GM10248 (cell line): ENCODE measurements at places on chromosomes 7 and 10.

DNA sequence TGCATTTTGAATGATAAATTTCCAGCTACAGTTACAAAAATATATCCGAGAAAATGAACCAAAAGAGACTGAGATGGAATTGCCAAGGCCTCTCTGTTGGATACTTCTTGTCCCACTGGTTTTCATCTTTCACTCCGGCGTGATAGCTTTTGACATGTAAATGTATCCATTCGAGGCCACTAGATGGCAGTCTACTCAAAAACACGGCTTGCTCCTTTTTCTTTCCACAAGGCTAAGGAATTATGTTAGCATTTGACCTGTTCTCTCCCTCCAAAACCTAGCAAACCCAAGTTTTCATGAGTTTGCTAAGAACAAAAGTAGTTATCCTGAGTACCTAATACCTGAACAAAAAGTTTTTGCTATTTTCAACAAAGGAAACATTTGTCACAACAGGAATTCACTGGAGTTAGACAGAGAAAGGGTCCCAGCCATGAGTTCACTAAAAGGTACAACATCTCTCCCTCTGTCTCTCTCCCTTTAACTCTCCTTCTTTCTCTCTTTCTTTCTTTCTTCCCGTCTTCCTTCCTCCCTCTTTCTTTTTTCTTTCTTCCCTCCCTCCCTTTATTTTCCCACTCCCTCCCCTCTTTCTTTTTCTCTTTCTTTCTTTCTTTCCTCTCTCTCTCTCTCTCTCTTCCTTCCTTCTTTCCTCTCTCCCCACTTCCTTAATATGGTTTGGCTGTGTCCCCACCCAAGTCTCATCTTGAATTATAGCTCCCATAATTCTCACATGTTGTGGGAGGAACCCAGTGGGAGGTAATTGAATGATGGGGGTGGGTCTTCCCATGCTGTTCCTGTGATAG lies 207.9 kb upstream of the MYO3A start:
- peak; percentile 38 for DNase-seq

DNA sequence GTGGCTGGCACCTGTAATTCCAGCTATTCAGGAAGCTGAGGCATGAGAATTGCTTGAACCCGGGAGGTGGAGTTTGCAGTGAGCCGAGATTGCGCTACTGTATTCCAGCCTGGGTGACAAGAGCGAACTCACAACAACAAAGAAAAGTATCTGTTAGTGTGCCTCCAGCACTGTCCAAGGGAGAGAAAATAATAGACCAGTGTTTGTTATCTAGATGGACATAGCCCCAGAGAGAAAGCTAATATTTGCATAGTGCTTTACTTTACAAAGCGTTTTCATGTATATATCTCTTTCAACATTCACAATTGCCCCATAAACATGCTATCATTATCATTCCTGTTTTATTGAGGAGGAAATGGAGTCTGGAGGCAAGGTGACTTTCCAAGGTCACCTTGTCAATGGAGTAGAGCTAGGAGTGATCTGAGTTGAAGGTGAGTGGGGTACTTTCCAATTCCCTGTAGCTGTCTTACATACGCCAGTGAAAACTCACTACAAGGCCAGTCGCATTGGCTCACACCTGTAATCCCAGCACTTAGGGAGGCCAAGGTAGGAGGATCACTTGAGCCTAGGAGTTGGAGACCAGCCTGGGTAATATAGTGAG lies 49.7 kb upstream of the KIF5B start:
- no peak for DNase-seq

DNA sequence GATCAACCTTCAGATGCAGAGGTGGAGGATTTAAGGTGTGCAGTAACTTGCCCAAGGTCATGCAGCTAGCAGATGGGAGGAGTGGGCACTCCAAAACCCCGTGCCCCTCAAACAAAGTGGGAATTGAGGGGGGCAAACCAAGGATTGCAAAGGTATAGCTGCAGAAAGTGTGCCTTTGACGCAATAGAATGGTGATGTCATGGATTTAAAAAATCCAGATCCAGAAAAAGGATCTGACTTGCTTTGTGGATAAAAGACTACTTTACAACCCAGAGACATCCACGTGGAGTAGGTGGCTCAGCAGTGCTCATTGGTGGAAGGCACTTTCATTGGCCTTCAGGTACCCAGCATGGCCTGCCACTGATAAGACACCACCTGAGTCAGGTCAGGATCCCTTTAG lies 15.7 kb upstream of the ADRB1 start:
- DNase-seq = no peak

- DNase-seq = no peak
Observed at GRCh38 chr7:8205537-8205936, 56.4 kb downstream of the ICA1 start.

DNA sequence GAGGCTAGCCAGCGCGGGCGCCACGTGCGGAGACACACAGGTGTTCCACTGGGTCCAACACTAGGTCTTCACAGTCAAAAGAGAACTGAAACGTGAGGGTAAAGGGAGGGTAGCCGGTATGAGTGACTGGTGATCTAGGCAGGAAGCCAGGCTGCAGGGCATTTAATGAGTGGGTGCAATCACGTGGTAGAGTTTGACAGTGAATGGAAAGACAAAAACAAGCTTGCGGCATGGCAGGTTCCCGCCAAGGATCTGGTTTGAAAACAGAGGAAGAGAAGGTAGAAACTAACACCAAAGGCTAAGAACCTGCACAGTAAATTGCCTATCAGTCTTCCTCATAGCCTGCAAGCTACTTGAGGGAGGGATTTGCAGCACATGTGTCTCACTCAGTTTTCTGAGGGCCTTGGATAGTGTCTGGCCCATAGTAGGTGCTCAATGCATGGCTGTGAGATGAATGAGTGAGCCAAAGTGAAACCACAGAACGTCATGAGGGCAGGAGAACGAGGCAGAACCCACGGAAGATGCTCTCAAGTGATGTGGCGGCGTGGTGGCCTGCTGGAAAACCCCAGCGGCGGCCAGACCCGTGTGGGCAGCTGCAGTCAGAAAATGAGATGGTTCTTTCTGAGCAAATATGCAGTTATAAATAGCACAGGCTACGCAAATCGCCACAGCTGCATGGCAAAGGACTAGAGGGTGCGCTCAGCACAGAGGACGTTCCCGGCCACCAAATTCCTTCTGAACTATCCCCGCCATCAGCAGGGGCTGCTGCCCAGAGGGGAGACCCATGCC lies 183.6 kb upstream of the NFE2L3 start:
- peak; percentile 64 for DNase-seq

DNA sequence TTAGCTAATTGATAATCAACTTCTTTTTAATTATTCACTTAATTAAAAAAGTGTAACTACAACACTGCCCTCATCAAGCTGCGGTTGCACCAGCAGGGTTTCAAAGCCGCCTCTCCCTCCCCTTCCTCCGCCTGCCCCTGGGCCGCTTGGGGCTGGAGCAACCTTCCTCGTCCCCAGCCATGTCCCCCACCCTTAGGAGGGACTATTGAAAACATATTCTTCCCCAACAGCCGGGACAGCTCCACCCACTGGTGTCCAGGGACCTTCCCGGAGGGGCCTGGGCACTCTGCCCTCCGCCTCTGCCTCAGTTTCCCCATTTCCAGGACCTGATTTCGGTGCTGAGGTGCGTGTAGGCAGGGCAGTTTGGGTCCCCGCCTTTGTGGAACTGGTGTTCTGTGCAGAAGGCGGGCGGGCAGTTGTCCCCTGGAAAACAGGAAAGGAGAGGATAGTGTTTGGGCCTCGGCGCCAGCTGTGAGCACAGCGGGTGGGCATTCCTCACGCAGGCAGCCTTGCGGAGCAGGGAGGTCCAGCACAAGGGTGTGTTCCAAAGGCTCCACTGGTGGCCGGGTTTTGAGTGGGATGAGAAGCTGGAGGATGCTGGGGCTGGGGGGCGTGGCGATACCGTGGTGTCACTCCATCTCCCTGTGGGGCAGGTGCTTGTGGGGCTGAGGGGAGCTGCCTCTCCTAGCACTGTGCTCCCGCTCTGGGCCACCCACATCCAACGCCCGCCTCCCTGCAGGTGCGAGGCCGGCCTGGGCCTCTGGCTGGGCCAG lies 15.7 kb downstream of the UNCX start:
- DNase-seq = no peak

GRCh38 chr10:121598263-121599249 lies at the start of gene FGFR2:
FGFR2 (minus strand) TSS chr10:121598444; CDS start chr10:121593817, 4,627 bp downstream.
- DNase-seq = peak; percentile 64

DNA sequence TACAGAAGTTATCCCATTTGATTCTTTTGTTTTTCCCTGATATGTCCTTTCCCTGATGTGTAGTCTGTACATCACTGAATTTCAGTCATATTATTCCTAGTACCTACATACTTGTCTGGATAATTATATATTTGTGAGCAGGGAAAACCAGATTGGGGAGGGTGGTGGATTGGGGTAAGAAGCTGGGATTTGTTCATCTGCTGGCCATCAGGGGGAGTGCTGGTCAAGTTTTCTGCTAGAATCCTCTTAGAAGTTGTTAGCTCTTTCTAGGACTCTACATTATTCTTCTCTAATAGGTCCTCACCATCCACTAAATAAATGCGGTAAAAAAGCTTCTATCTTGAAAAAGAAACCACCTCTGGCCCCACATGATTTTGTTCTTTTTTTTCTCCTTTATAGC lies 232.7 kb upstream of the TAC1 start:
- peak; percentile 40 for DNase-seq

DNA sequence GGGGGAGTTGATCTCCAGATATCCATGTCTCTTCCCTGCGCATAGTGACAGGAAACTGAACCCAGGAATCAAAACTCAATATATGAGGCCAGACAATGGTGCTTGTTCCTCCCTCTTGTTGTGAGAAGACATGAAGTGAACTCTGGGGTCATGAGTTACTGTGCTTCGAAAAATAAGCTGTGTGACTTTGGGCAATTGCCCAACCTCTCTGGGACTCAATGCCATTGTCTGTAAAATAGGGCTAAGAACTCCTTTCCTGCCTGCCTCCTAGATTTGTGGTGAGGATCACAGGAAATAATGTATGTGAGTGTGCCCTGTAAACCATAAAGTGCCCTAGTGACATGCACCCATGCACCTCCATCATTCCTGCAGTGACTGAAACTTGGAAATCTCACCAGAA lies 48.4 kb downstream of the SYPL1 start:
- DNase-seq = no peak

DNA sequence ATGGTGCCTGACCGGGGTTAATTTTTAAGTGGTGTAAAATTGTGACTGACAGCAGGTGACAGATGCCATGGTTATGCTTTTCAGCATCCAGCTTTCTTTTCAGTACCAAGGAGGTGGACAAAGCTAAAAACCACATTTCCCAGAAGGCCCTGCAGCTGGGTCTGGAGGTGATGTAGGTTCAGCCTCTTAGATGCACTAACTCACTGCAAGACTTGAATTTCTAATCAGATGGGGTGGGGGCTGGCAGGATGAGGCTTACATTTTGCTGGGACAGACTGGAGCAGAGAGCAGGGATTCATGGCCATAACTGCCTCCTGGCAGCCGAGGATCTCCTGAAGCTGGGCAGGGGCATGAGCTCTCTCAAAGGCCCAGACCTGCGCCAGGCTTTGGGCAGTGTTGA lies 52.4 kb downstream of the PDIA4 start:
- no peak for DNase-seq

DNA sequence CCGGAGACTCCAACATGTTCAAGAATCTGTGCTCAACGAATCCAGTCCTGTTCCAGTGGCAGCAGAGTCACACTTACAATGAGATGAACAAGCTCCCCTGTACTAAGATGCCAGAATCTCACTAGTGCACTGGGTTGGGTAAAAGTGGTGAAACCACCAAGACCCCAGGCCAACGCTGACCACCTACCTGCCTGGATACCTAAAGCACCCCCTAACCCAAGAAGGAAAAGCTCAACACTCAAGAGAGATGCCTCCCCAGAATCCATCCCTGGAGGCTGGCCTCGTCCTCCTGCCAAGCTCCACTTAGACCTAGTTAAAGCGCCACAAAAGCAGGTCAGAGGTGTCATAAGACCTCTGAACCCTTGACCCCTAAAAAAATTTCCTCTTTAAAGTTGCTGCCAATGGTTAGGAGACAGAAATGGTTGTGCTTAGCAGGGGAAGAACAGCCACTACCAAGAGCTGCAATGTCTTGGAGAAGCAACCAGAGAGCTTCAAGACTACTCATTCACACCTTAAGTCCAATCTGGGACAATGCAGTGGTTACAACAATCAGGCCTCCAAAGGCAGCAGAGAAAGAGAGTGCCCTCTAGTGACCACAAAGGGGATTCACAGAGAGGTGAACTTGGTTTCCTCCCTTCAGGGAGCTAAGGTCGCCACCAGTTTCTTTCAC lies 94.6 kb upstream of the MACROH2A2 start:
- peak; percentile 76 for DNase-seq

DNA sequence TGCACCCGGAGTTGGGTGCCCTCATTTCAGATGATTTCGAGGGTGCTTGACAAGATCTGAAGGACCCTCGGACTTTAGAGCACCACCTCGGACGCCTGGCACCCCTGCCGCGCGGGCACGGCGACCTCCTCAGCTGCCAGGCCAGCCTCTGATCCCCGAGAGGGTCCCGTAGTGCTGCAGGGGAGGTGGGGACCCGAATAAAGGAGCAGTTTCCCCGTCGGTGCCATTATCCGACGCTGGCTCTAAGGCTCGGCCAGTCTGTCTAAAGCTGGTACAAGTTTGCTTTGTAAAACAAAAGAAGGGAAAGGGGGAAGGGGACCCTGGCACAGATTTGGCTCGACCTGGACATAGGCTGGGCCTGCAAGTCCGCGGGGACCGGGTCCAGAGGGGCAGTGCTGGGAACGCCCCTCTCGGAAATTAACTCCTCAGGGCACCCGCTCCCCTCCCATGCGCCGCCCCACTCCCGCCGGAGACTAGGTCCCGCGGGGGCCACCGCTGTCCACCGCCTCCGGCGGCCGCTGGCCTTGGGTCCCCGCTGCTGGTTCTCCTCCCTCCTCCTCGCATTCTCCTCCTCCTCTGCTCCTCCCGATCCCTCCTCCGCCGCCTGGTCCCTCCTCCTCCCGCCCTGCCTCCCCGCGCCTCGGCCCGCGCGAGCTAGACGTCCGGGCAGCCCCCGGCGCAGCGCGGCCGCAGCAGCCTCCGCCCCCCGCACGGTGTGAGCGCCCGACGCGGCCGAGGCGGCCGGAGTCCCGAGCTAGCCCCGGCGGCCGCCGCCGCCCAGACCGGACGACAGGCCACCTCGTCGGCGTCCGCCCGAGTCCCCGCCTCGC lies at the start of gene EGFR:
TSS of gene EGFR (plus strand) at position 657 of the 830 bp plus-strand sequence. CDS start 261 bp downstream, outside the sequence.
- DNase-seq = no peak

DNA sequence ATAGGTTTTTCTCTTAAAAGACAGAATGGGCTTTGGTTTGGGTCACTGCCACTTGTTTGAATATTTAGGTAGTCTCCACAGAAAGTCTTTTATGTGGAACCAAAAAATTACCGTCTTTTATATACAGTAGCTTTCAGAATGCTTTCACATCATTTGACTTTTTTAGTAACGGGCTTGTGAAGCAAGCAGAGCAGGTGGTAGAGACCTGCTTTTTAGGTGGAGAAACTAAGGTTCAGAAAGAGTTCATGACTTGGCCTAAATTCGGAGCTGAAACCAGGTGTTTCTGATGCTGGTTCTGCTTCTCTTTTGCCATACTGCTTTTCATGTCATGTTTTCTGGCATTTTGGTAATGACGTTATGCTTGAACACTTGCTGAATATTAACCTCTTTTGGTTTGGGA lies 36.3 kb downstream of the GARS1 start:
- peak; percentile 36 for DNase-seq

GRCh38 chr7:44977304-44977958 lies 1.4 kb downstream of the MYO1G start:
- DNase-seq = peak; percentile 73
